Stimulated activated CD8-positive, alpha-beta memory T cell treated with anti-CD3 and anti-CD28 coated beads, Interleukin-4, amount 100 ng/mL, for 1 hour (primary cell): ENCODE measurements at places on chromosomes 7 and 10.

DNA sequence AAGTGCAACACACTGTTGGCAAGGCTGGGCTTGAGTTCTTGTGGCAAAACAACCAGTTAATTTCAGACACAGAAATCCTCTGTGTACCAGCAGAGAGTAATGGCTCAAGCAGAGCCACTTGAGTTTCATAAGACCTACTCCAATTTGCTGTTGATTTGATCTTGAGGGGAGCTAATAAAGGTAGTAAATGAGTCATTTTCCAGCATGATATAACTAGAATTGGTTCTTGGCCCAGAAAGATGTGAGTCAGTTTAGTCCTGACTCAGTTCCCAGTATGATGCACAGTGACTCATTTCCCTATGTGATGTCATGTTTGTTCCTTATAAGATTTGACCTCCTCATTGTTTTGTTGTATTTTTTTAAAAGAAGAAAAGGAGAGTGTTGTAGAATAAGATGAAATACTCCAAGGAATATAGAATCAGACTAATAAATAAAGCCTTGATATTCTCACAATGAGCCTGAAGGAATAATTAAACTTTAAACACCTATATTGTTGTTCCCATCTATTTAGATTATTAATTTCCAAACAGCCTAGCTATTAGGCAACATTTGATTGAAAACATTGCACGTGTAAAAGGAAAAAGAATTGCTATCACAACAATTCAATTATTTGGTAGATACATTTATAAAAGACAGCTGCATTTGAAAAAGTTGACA is 186.2 kb downstream of the REEP3 start:
- DNase-seq: no peak

GRCh38 chr7:37284805-37285231 is 163.8 kb downstream of the ELMO1 start:
- DNase-seq: peak; percentile 17

- DNase-seq: no peak
These were observed 38.1 kb upstream of the PRSS1 start for GRCh38 chr7:142711196-142711595.

- no peak for DNase-seq
These were observed 91.7 kb downstream of the SORCS1 start for GRCh38 chr10:107072786-107073185.

GRCh38 chr10:55734112-55734511 is 626.9 kb downstream of the ZWINT start:
- no peak for DNase-seq

DNA sequence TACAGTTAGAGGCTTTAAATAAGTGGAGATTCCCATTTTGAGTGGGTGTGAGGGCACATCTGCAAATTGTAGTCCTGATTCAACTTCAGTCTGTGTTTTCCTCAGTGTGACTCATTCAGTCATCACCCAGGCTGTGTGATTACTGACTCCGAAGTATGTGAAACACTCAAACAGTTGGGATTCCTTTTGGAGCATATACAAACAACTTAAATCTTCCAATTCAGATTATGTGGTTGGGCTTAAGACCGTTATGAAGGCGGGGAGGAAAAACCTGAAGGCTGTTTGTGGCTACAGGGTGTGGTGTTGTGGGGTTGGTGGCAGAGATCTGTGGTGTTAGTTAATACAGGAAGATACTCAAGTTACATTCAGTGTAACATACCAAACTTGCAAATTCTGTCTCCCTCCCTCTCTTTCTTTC is 259.7 kb upstream of the FERD3L start:
- no peak for DNase-seq

DNA sequence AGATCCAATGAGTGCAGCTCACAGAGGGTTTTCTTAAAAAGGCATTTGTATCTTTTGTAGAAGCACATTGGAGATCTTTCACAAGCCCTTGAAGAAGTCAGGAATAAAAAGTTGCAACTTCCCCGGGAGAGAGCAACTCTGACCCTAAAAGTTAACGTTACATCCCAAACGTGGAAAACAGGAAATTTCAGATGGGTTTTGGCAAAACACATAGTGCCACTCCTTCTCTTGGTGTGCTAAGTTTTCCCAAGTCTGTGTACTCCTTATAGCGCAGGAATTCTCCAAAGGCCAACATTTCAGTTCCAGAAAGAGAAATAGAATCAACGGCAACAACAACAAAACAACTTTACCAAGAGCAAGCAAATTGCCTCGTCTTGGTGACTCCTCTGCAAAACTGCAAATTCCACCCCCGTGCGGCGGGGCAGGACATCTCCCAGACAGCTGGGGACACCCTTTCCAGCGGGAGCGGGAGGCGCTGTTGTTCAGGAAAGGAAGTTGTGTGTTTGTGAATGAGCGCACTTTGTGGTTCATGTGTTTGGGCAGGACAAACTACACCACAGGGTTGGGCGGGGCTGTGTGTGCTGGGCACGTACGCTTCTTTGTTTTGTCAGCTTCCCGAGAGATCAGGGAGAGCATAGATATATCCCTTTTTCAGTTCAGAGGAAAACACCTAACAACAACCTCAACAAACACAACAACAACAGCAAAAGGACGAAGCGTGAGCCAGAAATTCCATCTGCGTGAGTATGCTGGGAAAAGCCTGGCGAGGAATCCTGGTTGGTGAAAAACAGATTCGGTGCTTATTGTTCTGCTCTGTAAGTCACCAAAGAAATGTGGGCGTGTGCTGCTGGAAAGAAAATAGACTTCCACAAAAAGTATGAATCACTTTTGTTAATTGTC is 294.7 kb upstream of the PITRM1 start:
- no peak for DNase-seq

DNA sequence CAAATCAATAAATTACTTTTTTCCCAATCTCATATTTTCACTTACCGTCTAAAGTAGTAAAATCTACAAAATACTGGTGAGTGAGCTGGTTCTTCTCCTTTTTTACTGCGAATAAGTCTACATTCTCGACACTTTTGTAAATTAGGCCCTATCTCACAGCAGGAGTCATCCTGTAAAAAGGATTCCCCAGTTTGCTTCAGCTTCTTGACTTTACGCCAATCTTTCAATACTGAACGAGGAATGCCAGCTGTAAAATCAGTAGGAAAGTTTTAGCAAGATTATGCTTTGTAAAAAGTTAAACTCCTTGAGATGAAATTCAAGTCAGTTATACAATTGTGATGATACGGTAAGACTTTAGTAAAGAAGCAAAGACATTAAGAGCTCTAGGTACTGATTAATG is 67.3 kb downstream of the NRBF2 start:
- DNase-seq: no peak
